SHP77 treated with DMSO at 0.1 percent for 48 hours (cell line): ENCODE measurements at places on chromosomes 2 and 18.

DNA sequence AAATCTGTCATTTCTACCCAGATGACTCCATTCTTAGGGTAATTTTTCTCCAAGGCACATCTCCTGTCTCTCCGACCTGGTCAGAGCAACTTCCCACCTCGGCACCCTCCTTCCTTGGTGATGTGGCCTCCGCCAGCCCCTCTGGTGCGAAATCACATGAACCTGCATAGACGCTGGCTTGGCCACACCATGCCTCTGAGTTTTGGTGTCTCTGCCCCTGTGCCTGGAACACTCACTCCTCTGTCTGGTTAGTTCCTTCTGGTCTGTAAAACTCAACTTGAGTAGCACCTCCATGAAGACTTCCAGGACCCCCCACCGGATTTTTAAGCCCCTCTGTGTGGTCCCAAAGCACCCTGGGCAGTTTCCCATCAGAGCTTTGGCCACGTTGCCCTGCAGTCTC lies 83.2 kb upstream of the OTOS start:
- no peak for DNase-seq

GRCh38 chr18:70414315-70414900 lies 125.6 kb downstream of the SOCS6 start:
- no peak for DNase-seq

DNA sequence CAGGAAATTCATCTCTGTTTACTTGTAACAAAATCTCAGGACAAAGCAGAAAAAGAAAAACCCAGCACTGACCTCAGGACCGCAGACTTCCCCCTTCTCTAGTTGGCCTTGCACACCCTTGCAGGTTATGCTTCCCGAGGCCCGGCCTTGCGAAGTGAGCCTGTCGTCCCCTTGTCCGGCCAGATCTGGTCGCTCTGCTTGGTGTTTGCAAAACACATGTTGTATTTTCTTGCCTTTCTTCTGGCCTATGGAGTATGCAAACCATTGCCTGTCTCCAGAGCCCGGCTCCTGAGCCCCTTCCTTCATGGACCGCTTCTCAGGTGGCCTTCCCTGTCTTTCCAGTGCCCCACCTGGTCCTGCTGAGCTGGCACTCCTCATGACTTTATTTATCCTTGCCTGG lies 4.8 kb downstream of the IMPA2 start:
- DNase-seq: no peak

- no peak for DNase-seq
Observed at GRCh38 chr2:115939902-115940301, 1497.5 kb downstream of the DPP10 start.

- DNase-seq: no peak
Observed at GRCh38 chr2:237650455-237650850, 23.1 kb downstream of the LRRFIP1 start.

- no peak for DNase-seq
Observed at GRCh38 chr2:41626936-41627335, 420.9 kb upstream of the PKDCC start.

- DNase-seq: no peak
Observed at GRCh38 chr2:85457877-85458316, 39.4 kb downstream of the SH2D6 start.

DNA sequence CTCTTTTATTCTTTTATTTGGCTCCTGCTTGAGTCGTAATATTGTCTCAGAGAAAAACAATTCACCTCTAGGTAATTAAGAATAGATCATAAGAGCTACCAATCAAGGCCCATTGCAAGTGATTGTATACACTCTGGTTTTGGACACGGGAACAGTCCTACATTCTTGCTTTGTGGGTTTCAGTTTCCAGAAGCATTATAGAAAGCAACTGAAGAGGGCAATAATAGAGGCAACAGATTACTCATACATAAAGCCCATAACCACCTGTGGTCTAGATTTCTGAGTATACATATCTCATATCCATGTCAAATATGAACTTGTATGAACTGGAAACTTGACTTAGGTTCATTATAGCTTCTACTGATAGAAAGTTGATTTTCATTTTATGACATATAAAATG lies 65.4 kb downstream of the DIS3L2 start:
- DNase-seq: no peak

DNA sequence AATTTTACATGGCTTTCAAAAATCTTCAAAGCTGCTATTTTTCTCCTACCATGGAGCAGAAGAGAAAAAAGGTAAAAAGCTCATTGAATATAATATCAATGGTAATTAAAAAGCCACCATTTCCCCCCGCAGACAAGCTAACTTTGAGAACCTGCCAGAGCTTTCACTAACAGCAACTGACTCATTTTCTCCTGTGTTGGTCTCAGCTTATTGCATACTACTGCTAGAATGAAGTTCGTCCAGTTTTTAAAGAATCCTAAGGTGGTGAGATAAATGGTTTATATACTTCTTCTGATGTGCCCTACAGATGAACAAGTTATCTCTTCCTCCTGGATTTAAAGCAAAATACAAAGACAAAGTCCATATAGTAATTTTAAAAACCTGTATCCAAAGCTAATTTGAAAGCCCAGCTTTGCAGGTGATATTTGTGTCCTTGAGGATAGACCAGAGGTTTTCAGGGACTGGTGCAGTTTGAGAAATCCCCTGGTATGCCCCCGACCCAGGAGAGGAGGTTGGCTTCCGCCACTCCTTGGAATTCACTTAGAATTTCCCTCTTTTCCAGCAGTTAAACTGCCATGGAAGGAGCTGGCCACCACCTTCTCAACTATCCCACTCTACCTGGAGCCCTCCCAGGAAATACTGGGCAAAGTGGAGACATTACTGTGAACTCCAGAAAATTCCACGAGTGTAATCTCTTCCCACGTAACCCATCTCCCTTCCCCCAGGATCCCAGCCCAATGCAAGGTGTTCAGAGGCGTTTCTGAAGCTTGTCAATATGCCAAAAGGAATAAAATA lies 17.5 kb downstream of the YPEL5 start:
- DNase-seq: no peak

DNA sequence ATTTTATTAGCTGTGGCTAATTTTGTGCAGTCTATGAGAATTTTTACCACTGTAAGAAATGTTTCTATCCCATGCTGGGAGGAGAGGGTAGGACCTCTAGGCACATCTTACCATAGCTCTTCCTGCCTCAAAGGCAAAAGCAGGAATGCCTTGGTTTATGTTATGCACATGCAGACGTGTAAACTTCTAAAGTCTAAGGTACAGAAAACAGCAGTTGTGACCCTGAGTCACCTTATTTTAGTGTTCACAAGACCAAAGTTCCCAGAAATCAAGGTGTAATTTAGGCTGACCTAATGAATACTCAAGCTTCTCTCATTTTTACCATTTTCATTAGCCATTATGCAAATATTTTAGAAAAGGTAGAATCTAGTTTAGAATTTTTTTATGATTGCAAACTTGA lies 15.4 kb upstream of the WIPF1 start:
- DNase-seq: no peak

DNA sequence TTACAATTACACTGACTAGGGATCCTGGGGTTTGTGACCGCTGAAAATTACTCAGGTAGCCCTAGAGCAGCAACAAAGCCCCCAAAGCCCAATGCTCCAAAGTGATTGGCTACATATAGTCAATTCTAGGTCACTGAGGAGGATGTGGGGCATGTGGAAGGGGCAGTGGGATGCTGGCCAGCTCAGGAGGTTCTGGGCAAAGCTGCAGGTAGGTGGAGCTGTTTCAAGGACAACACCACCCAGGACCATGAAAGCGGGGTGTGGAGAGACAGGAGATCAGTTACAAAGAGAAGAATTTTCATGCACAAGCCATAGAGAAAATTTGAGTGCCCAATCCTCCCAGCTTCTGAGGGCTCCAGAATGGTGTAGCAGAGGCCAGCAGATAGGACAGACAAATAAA lies 75.0 kb upstream of the CCDC85A start:
- no peak for DNase-seq

DNA sequence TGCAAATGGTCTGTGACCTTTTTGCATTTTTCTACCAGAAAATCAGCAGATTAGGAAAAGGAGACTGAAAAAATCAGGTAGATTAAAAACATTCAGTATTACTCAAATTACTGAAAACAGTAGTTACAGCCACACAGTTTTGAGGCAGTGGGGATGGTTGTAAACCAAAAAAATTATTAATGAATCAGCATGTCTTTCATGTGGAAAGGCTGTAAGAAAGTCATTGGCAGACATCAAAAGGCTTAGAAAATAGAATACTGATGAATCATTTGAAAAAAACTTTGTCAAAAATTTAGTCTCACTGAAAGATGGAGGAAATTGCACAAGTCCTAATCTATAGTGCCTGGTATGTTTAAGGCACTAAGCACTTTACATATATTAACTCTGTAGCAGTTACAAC lies 133.9 kb upstream of the GCFC2 start:
- no peak for DNase-seq

DNA sequence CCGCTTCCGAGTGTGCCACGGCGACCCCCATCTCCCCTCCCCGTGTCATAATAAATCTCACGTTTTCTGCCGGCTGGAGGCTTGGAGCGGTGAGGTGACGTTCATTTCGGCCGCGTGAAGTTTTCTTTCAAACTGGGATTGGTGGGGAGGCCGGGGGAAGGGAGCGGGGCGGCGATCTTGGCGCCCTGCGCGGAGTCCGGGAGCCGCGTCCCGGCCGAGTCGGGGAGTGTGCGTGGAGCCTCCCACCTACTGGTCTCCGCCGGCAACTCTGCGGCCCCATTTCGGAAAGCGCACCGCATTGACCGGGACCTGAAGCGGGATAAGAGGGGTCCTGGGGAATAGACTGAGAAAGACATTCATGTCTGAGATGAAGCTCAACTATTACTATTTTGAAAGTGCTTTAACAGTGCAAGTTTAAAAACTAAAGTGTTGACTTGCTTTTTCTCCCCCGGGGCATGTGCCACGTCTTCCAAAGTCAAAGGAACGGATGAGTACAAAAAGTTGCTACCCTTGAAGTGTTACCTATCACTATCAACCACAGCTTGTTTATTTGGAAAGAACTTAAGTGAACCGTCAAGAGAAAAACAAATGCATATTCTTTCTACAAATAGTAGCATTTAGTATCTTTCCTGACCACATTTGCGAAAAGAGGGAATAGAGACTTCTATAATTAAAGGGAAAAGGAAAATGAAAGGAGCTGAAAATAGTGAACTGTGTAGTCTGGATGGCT lies 818 bp upstream of the IKZF2 start:
- DNase-seq: peak; percentile 28

- DNase-seq: no peak
Observed at GRCh38 chr2:177291701-177292100, 27.2 kb upstream of the NFE2L2 start.

DNA sequence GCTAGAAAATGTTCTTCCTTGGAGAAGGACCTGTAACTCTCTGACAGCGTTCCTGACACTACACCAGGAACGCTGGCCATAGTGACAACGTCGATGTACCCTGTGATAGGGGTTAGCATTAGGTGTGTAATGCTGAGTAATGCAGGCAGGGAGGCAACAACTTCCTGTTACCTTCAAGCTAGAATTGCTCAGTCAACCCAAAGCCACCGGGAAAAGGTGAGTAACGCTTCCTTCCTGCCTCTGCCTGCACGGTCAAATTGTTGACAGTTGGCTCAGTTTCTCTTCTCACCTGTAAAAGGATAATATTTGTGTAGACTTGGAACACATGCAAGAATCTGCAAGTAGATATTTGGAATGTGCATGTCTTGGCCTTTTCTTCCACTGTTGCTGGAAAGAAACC lies 12.7 kb downstream of the FAM110C start:
- DNase-seq: no peak

GRCh38 chr2:210481601-210482175 lies 5.1 kb upstream of the LANCL1 start:
- DNase-seq: no peak

DNA sequence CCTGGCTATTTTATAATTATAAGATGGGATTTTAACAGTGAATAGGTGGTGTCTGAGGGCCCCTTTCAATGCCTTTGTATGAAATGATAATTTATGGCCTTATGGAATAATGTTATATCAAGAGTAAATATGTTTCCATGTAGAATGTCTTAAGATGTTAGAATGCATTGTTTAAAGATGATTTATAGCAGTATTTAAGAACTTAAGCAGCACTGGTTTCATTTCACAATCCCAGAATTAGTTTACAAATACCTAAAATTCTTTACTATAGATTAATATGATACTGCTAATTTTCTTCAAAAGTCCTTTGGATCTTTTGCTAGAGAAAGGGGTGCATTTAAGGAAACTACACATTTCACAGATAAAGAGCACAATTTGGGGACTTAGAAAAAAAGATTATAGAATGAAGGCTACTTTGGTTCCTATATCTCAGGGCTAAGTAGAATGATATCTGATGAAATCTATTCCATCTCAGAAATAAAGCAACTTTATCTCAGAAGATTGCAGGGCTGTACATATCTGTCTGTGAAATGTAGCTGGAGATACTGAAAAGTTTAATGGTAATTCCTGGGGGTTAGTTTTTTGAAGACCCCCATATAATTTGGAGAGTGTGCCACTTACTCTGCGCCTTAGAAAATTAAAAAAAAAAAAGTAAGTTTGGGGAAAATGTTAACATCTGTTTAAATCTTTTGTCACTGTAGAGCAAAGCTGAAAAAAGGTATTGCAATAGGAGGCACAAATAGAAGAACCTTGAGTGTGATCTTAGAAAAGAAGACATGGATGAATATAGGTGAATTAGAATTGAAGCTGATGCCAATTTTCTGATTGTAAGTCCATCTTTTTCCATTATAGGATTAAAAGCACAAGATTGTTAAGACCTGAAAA lies 123.4 kb downstream of the GULP1 start:
- no peak for DNase-seq

GRCh38 chr2:211516537-211516936 lies 960.1 kb downstream of the CPS1 start:
- DNase-seq: no peak

GRCh38 chr2:71618327-71619113 lies 165.2 kb downstream of the DYSF start:
- no peak for DNase-seq

- no peak for DNase-seq
Observed at GRCh38 chr18:3520230-3521085, 70.5 kb downstream of the TGIF1 start.

DNA sequence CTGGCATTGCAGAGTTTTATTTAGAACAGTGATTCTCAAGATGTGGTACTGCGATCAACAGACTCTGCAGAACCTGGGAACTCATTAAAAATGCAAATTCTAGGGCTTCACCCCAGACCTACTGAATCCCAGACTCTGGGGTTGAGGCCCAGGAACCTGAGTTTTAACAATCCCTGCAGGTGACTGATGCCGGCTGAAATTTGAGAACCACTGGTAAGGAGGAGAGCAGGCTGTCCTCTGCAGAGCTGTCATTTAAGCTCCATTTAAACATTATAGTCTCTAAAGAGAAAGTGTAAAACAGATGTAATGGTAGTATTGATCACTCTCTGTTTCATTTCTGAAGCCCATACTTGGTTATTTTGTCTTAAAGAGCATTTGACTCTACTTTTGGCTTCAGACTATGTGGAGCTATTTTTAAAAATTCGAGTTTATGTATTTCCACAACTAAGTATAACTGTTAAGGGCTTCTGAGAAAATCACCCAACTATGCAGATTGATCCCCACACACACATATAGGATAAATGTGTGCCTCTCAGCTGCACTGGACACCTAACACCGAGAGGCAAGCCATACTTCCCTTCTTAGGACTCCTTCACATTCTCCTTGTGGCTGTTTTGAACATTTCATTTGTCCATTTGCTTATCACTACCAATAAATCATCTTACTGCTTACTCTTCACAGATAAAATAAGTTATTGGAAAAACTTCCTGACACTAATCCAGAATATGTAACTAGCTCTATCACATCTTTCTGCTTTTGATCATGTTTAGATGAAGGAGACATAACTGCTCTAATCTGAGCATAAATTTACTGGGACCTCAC lies 487.5 kb downstream of the DLGAP1 start:
- no peak for DNase-seq
